ENCODE measurements at places on chromosomes 7 and 10.

DNA sequence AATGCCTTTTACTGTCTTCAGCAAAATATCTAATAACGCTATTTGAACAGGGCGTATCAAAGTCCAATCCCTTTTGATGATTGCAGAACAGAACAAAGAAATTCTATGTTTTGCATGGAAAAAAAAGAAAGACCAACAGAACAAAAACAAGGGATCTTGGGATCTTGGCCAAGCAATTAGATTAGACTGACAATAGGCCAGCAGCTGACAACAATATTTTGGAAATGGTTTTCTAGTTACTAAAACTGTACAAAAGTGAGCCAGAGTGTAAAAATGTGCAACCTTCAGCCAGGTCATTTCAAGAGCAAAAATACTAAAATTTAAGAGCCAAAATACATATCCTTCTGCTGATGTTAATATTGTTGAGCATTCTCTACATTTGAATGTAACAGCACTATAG lies 716.5 kb upstream of the KCND2 start:
- no peak for DNase-seq

- no peak for DNase-seq
These were observed 18.3 kb downstream of the INPP5A start for GRCh38 chr10:132555648-132556575.

- no peak for DNase-seq
These were observed 117.7 kb upstream of the CDK1 start for GRCh38 chr10:60660625-60661024.

- no peak for DNase-seq
These were observed 55.1 kb upstream of the FHIP2A start for GRCh38 chr10:114766470-114766869.

GRCh38 chr7:71254751-71255150 lies 122.8 kb downstream of the GALNT17 start:
- no peak for DNase-seq

DNA sequence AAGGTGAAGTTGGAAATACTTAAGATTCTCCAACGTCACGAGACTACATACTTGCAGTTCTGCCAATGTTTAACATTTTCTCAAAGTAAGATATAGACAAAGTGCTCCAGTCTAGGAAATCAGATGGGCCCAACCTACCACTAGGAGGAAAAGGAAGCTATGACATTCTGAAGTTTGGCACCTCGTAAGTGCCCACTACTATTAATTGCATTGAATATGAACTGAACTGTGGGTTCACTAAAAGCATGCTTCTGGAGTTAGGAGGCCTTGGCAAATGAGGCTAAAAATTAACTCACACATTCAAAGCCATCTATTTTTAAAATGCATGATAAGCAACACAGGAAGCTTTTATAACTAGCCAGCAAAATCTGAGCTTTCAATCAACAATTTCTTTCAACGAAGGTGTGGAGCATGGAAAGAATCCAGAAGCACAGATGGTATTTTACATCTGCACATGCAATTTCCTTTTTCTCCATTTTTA lies 149.7 kb downstream of the LRRTM3 start:
- no peak for DNase-seq

DNA sequence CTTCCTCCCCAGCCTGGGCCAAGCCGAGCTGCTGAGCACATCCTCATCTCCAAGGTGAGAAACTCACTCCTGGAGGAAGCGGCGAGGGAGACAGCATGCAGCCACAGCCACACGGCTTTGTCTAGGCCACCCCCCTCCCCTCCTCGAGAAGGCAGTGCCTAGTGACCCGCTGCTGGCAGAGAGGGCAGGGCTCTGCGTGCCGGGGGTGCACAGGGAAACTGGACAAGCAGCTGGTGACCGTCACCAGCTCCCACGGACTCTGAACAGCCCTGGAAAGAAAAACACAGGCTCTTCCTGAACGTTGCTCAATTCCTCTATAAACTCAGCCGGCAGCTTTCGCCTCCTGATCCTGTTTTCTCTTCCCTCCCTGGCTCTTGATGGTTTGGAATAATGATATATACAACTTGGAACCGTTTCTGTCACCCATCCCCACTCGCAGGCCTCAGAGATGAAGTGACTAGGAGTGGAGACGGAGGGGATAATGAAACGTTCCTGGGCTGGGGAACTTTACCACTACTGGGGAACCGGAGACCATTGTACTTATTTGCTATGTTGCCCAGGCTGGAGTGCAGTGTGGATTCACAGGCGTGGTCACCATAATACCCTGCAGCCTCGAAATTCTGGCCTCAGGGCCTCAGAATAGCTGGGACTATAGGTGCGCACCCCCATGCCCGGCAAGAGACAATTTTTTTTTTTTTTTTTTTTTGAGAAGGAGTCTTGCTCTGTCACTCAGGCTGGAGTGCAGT lies 19.3 kb downstream of the PAPOLB start:
- DNase-seq: no peak

DNA sequence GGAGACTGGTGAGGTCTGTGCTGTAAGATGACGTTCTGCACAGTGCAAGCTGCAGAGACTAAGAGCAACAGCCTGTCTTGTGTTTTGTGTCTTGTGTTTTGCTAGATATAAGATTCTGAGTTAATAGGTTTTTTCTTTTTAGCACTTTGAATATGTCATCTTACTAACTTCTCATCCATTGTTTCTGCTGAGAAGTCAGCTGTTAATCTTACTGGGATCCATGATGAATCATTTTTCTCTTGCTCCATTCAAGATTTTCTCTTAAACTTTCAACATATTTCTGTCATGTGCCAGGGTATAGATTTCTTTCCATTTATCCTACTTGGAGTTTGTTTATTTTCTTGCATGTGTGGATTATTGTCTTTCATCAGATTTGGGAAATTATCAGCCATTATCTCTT lies 290.3 kb downstream of the CELF2 start:
- no peak for DNase-seq

DNA sequence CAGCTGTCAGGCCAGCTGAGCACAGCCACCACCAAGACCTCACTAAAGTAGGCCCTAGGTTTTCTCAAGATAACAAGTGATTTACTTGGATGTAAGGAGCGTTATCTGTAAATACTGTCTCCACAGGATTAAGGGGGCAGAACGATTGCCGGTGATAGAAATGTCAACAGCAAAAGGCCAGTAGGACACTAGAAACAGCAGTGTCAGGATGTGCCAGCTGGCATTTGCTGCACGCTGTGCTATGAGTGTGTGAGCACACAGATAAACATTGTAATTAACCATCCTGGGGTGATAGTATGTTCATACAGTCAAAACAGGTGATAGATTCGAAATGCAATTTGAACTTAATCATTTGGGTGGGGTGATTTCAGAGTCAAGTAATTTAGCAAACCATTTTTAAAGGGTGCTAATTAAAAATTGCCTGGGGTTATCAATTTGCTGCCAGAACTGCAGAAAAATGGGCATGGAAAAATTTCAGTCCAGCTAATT lies 36.3 kb upstream of the NOBOX start:
- no peak for DNase-seq
